ENCODE measurements at places on chromosomes 12 and 14. TPM values are rescaled to one million over a fixed set of nuclear protein-coding genes. Genes with fewer than 3 reads are reported as not detected.
A peak's percentile ranks its signal among the peaks of the same experiment; 100 is the strongest.

DNA sequence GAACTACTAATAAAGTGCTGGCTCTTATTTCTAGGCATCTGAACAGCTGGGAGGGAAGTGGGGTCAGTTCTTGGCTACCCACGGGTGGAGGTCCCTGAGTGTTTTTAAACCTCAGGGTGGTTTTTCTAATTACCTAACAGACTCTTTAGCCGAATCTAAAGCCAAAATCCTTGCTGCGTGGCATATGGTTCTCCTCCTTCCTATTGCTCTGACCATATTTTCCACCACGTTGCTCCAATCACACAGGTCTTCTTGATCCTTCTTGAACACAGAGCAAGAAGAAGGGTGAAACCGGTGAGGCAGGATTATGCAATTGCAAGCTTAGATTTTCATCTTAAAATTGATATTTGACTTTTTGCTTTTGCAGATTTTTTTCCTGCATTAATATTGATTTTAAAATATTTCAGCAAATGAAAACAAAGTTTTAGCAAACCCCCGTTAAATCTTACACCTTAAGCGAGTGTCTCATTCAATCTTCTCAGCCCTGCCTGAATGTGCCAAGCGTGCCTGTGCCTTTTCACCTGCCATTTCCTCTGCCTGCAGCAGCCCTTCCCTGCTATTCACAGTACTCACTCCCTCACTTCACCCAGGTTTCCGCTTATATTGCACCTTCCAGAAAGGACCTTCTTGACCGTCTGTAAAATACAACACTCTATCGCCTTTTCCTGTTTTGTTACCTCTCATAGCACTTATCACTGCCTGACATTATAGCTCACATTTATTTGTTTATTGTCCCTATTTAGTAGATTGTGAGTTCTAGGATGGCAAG, 506.0 kb downstream of the DIO2 start:
- DNase-seq: peak; percentile 24
- H3K4me1 ChIP-seq: no peaks in the 10 kb centered on the region
- no peaks in the 10 kb centered on the region for H3K27me3 ChIP-seq

- H3K27me3 ChIP-seq: no peaks in the 10 kb centered on the region
- H3K4me1 ChIP-seq: peaks cover 11% of the 10 kb centered on the region
- no peak overlapping the region for H3K4me3 ChIP-seq
- DNase-seq: no peak
These were observed 78.6 kb downstream of the CLMN start for GRCh38 chr14:95240859-95241813.

- no peak overlapping the region for H3K4me3 ChIP-seq
- H3K4me1 ChIP-seq: peaks cover 7% of the 10 kb centered on the region
- no peaks in the 10 kb centered on the region for H3K27me3 ChIP-seq
- no peak overlapping the region for H3K27ac ChIP-seq
- H3K36me3 ChIP-seq: no peaks in the 10 kb centered on the region
These were observed 62.0 kb downstream of the LGMN start for GRCh38 chr14:92686411-92686899.

- no peaks in the 10 kb centered on the region for H3K36me3 ChIP-seq
- no peak overlapping the region for H3K4me3 ChIP-seq
- peak; percentile 57 for DNase-seq
- no peaks in the 10 kb centered on the region for H3K4me1 ChIP-seq
- no peak overlapping the region for H3K27ac ChIP-seq
These were observed 197.0 kb downstream of the DAD1 start for GRCh38 chr14:22391908-22392565.

- no peaks in the 10 kb centered on the region for H3K4me1 ChIP-seq
- H3K36me3 ChIP-seq: no peaks in the 10 kb centered on the region
- H3K27ac ChIP-seq: no peak overlapping the region
- H3K27me3 ChIP-seq: no peaks in the 10 kb centered on the region
- no peak overlapping the region for H3K4me3 ChIP-seq
These were observed 77.2 kb upstream of the RFLNA start for GRCh38 chr12:124217508-124218242.

DNA sequence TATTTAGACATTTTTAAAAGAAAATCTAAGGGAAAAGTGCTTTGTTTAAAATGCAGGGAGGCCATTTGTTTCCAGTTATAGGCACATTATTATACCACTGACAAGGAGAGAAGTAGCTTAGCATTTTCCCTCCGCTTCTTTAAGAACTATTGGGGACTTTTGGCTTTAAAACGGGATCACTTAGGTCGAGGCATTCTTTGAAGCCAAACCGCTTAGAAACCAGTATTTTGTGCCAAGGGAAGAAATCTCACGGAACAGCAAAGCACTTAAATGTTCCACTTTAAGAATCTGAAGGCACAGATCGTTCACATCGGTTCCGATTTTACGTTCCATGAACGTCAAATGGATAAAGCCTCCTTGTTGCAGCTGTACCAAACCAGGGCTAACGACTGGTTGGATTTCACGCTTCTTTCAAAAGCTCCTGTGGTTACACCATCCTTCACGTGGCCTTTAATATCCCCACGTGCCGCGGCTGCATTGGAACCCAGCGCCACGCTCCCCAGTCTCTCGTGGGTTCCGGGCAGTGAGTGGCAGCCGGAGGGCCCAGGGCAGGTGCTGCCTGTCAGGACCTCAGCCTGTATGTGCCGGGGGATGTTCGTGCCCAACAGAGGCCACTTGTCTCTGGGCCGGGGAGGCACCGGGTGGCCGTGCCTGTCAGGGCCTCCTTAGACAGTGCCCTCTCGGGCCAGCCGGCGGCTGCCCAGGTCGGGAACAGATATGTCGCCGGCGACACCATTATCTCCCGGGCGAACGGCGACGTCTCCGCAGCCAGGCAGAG, 195.4 kb downstream of the KIF26A start:
- no peaks in the 10 kb centered on the region for H3K36me3 ChIP-seq
- no peak overlapping the region for H3K4me3 ChIP-seq
- no peak overlapping the region for H3K27ac ChIP-seq
- peak; percentile 13 for DNase-seq

DNA sequence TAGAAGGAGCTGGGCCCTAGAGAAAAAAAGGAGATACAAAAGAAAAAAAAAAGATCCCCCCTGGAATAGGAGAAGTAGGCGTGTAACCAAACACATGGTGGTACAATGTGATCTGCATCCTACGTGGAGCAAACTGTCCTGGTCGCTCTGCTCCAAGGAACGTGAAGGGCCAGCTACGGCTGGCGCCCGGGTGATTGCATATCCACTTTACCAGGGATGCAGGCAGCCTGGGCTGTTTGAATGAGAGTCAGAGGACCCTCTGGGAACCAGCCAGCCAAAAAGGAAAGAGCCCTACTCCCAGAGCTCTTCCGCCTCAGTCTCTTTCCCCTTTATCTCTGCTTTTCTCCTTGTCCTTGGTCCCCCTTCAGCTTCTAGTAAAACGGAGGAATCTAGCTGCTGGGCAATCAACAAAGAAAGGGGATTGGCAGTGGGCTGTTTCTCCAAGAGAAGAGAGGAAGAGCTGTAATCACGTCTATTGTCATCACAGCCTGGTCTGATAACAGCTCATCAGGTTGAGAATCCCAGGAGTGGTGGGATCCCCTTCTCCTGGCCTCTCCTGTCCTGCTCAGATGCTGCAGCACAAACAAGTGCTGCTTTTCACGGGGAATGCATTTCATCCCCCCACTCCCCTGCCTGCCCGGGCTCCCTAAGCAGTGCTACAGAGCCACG, 156.0 kb downstream of the ADCK1 start:
- DNase-seq: no peak
- H3K27ac ChIP-seq: no peak overlapping the region
- no peak overlapping the region for H3K4me3 ChIP-seq
- H3K4me1 ChIP-seq: no peaks in the 10 kb centered on the region

GRCh38 chr14:104897330-104898194, 27.1 kb upstream of the PLD4 start:
- H3K27ac ChIP-seq: no peak overlapping the region
- DNase-seq: no peak
- no peaks in the 10 kb centered on the region for H3K36me3 ChIP-seq
- no peaks in the 10 kb centered on the region for H3K27me3 ChIP-seq
- no peaks in the 10 kb centered on the region for H3K4me1 ChIP-seq

GRCh38 chr14:96139169-96139568, 65.5 kb upstream of the BDKRB2 start:
- no peak overlapping the region for H3K4me3 ChIP-seq
- DNase-seq: no peak
- H3K4me1 ChIP-seq: no peaks in the 10 kb centered on the region
- no peaks in the 10 kb centered on the region for H3K27me3 ChIP-seq

DNA sequence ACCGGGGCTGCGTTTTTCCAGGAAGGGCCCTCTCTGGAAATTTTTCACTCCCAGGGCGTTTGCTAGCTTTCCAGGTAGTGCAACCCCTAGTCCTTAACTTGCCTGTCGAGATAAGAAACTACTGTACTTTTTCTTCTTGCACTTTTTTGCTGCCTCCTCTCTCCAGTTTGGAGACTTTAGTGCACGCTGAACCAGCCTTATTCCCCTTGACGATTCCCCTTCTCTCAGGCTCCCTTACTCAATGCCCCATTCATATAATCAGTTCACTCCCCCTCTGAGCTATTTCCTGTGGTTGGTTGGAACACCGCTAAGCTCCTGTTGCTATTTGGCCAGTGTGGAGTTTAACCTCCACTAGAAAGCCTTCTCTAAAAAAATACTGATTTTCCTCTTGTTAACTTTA, 682 bp downstream of the CREBL2 start:
- DNase-seq: no peak
- peak overlapping the region; percentile 94 for H3K27ac ChIP-seq
- H3K4me1 ChIP-seq: no peaks in the 10 kb centered on the region
- H3K4me3 ChIP-seq: peak overlapping the region; percentile 73
- no peaks in the 10 kb centered on the region for H3K27me3 ChIP-seq

DNA sequence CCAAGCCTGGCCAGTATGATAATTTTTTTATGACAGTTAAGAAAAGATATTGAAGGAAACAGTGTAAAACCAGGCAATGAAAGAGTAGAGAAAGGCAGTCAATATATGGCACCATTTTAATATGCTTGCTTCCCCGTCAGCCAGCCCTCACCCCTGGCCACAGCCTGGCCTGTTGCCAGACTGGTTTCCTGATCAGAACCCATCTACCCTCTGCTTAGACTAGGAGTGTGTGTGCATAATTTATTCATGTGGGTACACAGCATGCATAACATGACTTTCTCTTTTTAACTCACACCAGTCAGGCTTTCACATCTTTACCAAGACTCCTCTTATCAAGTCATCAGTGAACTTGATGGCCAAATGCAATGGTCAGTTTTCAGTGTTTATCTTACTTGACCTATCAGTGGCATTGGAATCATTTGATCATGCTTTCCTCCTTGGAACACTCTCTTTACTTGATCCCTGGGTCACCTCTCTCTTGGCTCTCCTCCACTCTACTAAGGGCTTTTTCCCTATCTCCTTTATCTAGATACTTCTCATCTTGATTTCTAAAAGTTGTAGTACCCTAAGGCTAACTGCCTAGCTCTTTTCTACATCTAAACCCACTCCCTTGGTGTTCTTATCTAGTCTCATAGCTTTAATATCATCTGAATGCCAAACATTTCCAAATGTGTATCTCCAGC, 10.0 kb upstream of the GPR19 start:
- H3K27ac ChIP-seq: no peak overlapping the region
- peaks cover 7% of the 10 kb centered on the region for H3K4me1 ChIP-seq
- H3K27me3 ChIP-seq: no peaks in the 10 kb centered on the region
- no peak overlapping the region for H3K4me3 ChIP-seq
- H3K36me3 ChIP-seq: no peaks in the 10 kb centered on the region
- no peak for DNase-seq

DNA sequence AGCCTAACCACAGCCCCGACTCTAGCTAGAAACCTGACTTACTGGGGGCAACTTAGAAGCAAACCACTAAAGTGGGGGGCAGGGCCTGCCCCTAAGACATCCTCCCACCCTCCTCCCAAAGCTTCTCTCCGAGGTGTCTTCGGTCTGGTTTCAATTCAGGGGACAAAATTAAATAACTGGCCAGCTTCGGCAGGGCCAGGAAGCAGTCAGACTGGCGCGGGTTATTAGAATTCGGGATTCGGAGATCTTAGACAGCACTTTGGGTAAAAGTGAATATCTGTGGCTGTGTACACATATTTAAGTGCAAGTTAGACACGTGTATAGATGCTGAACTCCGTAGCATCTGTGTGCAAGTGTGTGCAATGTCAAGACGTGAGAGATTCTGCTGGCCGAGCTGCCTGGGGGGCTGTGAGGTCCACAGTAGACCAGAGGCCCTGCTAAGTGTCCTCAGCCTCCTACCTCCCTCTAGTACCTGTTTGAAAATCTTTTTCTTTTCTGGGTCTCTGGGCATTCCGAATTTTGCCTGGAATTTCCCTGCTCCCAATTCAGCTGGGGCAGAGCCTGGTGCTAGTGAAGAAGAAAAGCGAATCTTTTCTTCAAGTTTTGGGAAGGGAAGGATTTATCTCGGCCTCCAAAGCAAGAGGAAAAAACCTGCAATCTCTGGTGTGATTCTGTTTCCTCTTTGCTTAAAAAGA, 4.0 kb upstream of the HOXC10 start:
- no peaks in the 10 kb centered on the region for H3K4me1 ChIP-seq
- H3K36me3 ChIP-seq: no peaks in the 10 kb centered on the region
- no peak overlapping the region for H3K27ac ChIP-seq
- DNase-seq: no peak
- peaks cover 89% of the 10 kb centered on the region for H3K27me3 ChIP-seq

DNA sequence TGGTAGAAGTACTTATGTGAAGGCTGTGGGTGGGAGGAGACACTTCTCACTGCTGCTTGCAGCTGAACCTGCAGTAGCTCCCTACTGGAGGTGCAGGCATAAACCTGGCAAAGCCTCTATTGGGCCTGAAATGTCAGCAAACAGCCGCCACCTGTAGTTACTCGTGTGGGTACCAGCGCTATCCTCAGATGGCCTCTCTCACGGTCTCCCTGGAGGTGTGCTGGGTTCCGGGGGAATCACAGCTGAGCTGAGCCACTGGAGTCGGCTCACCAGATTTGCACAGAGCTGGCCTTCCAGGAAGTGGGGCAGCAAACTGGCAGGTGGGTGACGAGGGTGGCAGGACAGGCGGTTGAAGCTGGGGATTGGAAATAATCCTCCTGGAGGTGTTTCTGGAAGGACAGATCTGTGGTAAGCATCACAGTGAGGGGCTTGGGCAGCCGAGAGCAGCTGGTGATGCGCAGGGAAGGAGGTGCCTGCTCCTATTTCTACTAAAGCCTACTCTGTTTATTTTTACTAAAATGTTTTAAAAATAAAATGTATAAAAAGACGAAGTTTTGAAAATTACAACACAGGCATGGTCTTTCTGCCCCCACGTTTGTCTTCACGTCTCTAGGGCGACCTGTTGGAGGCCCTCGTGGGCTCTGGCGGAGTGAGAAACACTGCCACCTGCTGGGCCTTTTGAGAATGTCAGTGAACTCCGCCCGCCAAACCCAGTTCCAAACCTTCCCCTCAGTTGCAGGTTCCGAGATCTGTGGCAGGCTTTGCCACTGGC, 67.8 kb upstream of the PLEKHG3 start:
- no peak overlapping the region for H3K4me3 ChIP-seq
- peak; percentile 81 for DNase-seq
- no peak overlapping the region for H3K27ac ChIP-seq
- H3K27me3 ChIP-seq: no peaks in the 10 kb centered on the region

TCL1B gene
- not detected for total RNA-seq

DTX1 gene
- total RNA-seq: 1.3 TPM

SIX6 gene
- not detected for total RNA-seq
